Type B pancreatic cell (in vitro differentiated cells): ENCODE measurements at places on chromosomes 16 and 17.

- DNase-seq: peak; percentile 72
These were observed 890 bp downstream of the TOB1 start for GRCh38 chr17:50865060-50865867.

DNA sequence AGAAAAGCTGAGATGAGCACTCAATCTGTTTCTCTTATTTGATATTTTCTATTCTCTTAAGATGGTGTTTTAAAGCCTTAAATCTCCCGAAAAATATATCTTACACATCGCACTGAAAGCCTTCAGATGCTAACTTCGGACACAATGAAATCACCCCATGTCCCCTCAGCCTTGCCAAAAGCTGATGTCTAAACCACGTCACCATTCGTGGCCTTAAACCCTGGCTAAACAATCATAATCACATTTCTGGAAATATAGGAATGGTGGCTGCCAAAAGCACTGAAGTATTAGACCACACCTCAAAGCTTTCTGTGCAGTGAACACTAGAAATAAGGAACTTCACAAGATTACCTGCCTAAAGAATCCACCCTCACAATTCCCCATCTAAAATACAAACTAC is 402.7 kb downstream of the SOX9 start:
- no peak for DNase-seq

GRCh38 chr17:76535788-76536510 is 1.6 kb downstream of the CYGB start:
- DNase-seq: no peak

DNA sequence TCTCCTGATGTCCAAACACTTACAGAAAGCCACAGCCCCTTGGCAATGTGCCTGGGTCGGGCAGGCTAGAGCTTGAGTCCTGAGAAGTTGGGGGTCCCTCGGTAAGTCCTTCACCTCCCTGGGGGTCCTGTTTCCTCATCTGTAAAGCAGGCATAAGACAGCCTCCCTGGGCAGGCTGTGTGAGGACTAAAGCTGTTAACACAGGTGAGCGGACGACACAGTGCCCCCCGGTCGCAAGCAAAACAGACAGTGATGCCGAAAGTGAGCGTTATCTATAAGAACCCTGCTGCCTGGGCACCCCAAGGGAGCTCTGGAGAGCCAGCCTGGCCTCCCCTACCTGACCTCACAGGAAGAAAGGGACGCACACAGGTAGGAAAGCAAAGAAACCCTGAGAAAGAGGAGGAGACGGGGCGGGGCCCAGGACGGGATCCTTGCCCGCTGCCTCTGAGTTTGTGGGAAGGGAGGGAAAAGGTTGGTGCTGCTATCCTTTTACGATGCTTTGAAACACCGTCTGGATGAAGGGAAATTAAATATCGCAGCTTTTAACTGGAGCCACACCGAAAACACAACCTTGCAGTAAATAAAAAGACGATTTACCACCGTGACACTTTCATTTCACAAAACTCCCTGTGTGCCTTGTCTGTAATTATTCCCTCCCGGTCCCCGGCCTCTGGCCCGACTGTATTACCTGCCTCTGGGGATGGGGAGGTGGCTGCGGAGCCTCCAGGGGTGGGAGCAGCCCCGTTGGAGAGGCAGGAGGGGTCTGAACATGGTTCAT is 67.1 kb downstream of the ENGASE start:
- DNase-seq: no peak

DNA sequence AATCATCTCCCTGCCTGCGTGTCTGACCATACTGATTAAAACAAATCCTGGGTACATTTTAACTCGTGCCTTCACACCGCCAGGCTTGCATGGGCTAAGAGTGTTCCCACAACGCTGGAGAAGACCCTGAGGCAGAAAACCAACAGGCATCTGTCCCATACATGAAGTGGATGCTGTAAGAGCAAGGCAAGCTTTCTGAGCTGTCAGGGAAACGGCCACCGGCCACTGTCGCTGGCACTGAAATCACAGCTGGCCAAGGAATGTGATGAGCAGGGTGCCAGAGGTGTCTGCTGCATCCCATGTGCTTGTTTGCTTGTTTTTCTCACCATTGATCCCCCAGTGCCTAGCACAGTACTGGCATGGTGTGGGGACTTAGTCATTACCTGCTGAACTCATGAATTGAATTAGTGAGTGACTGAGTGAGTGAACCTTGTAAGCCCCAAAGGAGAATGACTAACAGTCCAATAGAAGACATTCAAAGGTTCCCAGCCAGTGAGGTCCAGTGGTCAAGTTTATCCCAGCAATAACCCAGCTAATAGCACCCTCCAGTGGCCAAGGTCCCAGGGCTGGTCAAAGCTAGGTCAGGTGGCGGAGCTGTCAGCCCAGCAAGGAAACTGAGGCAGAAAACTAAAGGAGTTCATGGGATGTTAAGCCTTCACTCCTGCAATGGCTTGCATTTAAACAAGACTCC is 92.7 kb upstream of the CDH5 start:
- DNase-seq: peak; percentile 49

- no peak for DNase-seq
These were observed 32.5 kb downstream of the WIPF2 start for GRCh38 chr17:40251576-40251975.

DNA sequence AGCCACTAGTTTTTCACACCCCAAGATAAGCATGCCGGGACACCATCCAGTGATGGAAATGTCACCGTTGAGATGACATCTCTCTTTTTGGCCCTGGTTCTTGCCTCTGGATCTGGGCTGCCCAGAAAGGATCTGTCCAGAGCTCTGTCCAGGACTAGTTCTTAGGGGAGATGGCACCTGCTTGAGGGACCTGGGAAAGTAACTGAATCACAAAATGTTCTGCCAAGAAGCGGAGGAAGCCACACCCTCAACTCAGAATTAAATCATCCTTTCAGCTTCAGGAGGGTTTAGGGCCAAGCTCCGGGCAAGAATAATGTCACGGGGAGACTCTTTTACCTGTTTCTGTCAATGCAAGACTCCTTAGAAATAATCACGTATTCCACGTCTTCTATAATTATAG is 248.6 kb downstream of the MAF start:
- no peak for DNase-seq

DNA sequence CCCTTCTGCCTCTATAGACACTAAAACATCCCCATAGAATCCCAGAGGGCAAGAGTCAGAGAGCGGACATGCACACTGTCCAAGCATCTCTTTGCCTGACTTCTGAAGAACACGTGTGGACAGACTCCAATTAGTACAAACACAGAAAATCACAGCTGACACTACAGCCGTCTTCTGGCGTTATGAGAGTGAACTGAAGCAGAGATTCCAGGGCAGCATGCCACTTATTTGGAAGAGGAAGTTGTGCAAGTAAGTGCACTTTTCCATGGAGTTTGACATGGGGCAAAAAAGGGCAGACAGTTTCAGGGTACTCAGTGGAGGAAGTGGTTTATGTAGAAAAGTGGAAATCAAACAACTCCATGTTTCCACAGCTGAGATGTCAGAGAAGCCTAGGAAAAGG is 16.8 kb upstream of the ZNF287 start:
- no peak for DNase-seq

DNA sequence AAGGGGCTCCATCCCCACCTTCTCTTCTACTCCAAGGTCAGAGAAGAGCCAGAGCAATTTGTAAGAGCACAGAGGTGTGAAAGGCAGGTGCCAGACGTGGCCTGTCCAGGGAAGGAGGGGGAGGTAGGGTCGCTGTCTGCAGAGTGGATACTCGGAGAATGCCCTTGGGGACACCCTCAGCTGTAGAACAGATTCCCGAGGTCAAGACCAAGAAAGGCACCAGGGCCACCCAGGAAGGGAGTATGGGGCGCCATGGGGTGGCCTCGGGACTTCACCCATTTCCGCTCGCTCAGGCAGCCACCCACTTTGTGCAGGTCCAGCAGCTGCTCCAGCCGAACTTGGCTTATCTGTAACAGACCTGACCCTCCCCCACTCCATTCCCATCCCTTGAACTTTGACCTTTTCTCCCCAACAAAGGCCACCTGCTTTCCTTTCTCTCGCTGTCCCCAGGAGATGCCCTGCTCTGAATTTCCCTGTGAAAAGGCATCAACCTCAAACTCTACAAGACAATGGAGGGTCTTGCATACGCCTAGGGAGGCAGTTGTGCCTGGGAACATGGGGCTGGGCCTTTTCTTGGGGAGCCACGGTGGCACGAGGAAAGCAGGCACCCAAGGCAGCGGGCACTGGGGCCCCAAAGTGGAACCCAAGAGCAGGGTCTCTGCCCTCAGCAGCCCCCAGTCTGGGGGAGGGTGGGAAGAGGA is 11.3 kb upstream of the AXIN2 start:
- DNase-seq: no peak

DNA sequence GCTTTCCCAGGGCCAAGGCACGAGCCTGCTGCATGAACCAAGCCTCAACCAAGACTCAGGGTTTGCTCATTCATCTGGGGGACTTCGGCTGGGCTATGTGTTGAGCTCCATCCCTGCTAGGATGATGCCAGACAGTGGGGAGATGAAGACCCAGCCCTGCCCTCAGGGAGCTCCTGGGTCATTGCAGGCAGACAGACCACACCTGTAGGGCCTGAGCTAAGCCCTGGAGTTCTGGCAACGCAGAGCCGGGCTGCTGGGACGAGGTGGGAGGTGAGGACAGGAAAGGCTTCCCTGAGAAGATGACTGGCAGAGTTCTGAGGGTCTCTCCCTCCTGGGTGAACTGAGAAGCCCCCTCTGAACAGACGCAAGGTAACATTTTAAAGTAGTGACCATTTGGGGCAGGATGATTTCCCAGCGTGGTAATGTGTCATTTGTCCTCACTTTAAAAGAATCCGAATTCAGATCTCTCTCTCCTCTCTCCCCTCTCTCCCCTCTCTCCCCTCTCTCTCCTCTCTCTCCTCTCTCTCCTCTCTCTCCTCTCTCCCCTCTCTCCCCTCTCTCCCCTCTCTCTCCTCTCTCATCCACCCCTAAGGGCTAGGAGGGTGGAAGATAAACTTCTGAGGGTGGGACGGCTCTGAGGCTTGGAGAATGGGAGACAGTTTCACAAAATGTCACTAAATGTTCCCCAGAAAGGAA is 98.4 kb downstream of the MGAT5B start:
- DNase-seq: no peak

GRCh38 chr16:49767414-49767813 is 88.5 kb downstream of the ZNF423 start:
- DNase-seq: no peak

- no peak for DNase-seq
These were observed 3.1 kb downstream of the MFAP4 start for GRCh38 chr17:19383681-19384470.

DNA sequence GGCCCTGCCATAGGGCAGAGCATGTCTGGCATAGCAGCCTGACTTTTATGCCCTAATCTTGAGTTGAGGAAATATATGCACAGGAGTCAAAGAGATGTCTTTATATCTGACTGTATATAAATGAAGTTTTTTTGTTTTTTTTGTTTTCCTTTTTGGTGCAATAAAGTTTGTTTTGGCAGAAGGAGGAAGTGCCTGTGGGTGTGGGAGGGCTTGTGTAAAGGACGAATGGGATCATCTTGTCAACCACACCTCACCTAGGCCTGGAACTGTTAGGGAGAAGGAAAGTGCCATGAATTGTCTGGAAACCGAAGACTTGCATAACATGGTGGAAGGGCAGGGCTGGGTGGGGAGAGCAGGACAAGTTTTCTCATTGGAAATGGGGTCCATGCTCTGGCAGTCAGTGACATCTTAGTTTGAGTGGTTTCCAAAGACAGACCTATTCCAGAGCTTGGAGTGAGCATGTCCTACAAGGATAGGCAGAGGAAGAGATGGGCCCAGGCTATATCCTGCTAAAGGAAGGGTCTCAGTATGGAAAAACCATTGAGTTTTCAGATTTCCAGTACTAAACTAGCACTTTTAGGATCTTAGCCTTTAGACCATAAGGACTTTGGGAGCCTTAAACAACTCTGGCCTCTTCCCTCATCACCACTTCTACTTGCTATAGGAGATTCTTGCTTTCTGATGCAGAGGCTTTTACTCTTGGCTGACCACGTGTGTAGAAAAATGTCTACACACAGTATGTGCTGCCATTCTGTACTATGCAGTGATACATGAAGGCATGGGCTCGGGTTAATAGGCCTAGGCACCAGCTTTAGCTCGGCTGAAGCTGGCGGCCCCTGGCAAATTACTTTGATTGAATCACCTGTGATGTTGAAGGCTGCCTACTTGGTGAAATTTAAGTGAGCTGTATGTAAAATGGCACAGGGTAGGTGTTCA is 15.5 kb downstream of the SNF8 start:
- no peak for DNase-seq

- DNase-seq: no peak
These were observed 25.7 kb downstream of the MRM1 start for GRCh38 chr17:36627101-36627500.

GRCh38 chr16:11488304-11488703 is 98.4 kb downstream of the LITAF start:
- no peak for DNase-seq

DNA sequence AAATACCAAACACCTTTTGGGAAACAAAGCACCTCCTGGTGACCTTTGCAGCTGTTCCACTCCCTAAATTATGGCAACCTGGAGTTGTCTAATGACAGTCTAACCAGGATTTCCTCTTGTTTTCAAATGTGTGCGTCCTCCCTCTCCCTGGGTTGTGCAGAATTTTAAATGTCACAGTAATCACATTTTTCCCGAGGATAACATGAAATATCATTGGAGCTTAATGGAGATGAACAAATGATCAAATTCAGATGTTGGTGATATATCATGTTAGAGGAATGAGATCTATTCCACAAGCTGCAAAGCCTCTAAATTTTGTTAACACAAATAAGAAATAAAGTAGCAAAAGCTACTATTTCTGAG is 86.9 kb upstream of the HLF start:
- no peak for DNase-seq

GRCh38 chr16:82713778-82714177 is 87.0 kb downstream of the CDH13 start:
- DNase-seq: no peak

GRCh38 chr17:40607641-40608040 is 40.0 kb downstream of the SMARCE1 start:
- no peak for DNase-seq

- no peak for DNase-seq
These were observed 18.1 kb downstream of the SDK2 start for GRCh38 chr17:73625991-73626673.

DNA sequence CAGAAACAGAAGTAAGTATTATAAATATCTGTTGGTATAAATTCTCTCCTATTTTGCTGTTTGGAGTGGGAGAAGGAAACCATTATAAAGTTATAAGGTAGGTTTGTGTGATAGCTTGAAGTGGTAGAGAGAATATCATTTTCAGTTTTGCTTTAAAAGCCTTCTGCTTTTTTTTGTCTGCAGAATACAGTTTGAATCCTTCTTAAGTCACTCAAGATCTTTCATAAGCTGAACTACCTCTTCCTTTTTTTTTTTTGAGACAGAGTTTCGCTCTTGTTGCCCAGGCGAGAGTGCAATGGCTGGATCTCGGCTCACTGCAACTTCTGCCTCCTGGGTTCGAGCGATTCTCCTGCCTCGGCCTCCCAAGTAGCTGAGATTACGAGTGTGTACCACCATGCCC is 9.0 kb downstream of the ATAD5 start:
- DNase-seq: no peak

GRCh38 chr16:70563636-70564035 is 40.0 kb downstream of the SF3B3 start:
- no peak for DNase-seq
